ENCODE measurements at places on chromosomes 16 and 17. TPM values are rescaled to one million over a fixed set of nuclear protein-coding genes. Genes with fewer than 3 reads are reported as not detected.

SULT1A1 gene
- 18.8 TPM for total RNA-seq

IL21R gene
- 1.4 TPM for total RNA-seq

KRTAP3-1 gene
- not detected for total RNA-seq

PCGF2 gene
- 29.9 TPM for total RNA-seq

DOC2A gene
- 0.53 TPM for total RNA-seq

GFAP gene
- 4.8 TPM for total RNA-seq

SDR42E1 gene
- 1.9 TPM for total RNA-seq

KRT9 gene
- total RNA-seq: not detected

SLC16A11 gene
- 3.3 TPM for total RNA-seq

HOXB6 gene
- total RNA-seq: 0.74 TPM

KRTAP4-9 gene
- not detected for total RNA-seq

RNU2-1 gene
- total RNA-seq: 4,539 TPM

OTOP3 gene
- not detected for total RNA-seq

PSMB3 gene
- total RNA-seq: 134 TPM
